ENCODE measurements at places on chromosomes 2 and 18.

GRCh38 chr18:2192562-2192961, 378.7 kb downstream of the METTL4 start:
- DNase-seq, result no peak

- DNase-seq, result no peak
These were observed 751 bp downstream of the IL18R1 start for GRCh38 chr2:102356381-102356712.

GRCh38 chr2:202941771-202942170, 29.7 kb downstream of the CARF start:
- DNase-seq, result no peak

DNA sequence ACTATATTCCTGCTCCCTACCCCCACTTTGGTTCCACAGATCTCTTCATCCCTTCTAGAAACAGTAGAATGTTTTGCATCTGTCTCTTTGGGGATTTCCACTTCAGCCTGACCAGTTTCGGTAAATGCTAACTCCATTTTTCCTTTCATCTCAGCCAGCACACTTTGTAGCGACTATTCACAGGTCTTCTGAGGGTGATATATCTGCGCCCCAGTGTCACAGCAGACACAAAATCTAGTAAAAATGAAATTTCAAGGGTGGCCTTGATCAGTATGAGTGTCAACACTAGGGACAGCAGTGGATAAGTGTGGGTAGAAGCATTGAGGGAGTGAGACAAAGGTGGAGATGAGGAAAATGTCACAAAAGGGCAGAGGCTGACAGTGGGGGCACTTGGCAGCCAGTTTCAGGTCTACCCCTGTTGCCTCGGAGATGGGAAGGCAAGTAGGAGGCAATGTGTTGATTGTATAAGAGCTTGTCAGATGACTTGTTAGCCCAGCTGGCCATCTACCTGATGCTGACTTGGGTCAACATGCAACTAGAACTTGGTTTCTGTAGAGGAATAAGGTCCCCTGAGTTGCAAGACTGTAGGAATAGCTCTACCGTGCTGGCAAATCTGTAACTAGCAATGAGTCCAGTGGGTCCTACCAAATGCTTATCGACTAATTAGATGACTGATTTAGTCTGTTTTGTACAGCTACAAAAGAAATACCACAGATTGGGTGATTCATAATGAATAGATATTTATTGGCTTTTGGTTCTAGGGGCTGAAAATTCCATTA, 60.7 kb downstream of the CXCR4 start:
- DNase-seq, result peak; percentile 31

DNA sequence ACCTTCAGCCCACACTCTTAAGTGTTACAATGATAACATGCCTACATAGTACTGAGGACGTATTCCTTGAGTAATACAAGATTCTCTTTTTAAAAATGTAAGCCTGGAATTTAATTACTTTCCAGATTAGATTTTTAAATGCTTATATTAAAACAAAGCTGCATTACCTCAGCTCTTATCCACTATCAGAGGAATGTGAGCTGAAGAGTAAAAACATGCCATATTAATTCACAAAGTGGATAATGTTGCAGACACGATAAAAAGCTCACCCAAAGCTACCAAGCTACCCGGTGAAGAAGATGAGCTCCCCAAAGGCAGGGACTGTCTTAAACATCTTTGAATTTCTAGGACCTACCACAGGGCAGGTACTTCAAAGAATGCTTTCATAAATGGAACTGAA, 107.8 kb downstream of the NOL10 start:
- DNase-seq, result no peak

- DNase-seq, result no peak
These were observed 464.0 kb downstream of the FBXO15 start for GRCh38 chr18:73683409-73684238.

- no peak for DNase-seq
These were observed 24.3 kb upstream of the ID2 start for GRCh38 chr2:8657423-8658062.

DNA sequence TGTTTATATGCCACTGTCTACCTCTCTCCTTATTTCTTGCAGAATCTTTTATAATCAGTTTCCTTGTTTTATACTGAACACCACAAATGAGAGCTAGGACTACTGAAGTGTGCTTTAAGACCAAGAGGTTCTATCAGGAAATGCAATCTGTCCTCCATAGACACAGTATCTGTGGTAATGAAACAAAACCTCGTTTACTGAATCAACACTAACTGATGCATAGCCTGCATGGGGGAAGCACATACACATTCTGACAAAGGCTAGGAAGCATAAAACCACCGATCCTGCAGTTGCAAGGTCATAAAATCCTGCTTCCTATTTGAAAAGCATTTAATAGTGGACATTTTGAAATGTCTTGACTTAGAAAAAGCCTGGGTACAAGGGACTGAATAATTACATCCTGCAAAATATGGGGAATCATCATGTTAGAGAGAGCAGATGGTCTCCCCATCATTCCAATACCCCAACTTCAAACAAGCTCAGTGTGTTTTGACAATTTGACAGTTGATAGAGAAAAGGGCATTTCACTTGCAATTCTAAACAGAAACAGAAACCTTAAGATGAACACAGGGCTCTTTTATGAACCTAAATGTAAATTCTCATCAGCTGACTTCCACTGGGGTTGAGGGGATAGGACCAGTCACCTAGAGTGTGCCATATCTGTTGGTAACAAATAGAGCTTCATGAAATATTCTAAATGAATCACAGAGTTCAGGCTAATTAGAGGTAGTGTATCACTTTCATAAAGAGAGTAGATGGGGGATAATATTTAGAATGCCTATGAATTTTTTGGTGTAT, 1845.6 kb upstream of the PIK3C3 start:
- DNase-seq, result no peak

- DNase-seq, result no peak
These were observed at the start of gene CRYGA for GRCh38 chr2:208163489-208163888. Gene CRYGA (minus strand): TSS chr2:208163589. CDS start chr2:208163556, 33 bp downstream.

- DNase-seq, result no peak
These were observed 7.9 kb upstream of the NABP1 start for GRCh38 chr2:191670076-191670475.

- no peak for DNase-seq
These were observed 57.7 kb downstream of the LCLAT1 start for GRCh38 chr2:30504731-30505130.
